ENCODE measurements at places on chromosomes 3 and 15.

GRCh38 chr3:50278880-50279224 is at the start of gene LSMEM2:
TSS of gene LSMEM2 (plus strand) at chr3:50279087. CDS start at chr3:50279114, 27 bp downstream.
- DNase-seq: no peak

- no peak for DNase-seq
Measured at GRCh38 chr3:175155172-175155571, 296.0 kb downstream of the NAALADL2 start.

DNA sequence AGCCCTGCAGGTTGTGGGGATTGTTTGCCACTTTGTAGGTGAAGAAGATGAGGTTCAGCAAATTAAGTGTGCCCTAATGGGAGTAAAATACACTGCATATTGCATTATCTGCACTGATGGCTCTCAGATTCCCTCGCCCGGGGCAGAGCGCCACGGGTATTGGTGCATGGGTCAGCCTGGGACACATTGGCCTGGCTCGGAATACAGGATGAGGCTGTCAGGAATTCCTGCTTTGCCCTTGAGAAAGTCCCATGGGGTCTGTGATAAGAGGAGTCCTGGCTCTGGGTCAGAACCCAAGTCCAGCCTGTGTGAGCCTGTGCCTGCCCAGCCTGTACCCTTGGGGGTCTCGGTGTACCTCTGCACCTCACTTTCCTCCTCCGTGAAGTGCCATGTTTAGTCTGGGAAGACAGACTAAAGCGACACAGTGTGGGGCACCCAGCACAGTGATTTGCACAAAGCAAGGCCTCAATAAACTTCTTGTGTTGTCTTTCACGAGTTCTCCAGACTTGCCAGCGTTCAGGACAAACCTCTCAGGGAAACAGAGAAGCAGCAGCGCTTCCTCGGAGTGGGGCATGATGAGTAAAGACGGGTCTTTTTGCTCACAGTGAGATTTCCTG is 107.6 kb downstream of the LRRK1 start:
- peak; percentile 51 for DNase-seq

- no peak for DNase-seq
Measured at GRCh38 chr3:193711523-193711963, 118.5 kb downstream of the OPA1 start.

- DNase-seq: no peak
Measured at GRCh38 chr3:128376516-128376915, 90.2 kb downstream of the DNAJB8 start.

DNA sequence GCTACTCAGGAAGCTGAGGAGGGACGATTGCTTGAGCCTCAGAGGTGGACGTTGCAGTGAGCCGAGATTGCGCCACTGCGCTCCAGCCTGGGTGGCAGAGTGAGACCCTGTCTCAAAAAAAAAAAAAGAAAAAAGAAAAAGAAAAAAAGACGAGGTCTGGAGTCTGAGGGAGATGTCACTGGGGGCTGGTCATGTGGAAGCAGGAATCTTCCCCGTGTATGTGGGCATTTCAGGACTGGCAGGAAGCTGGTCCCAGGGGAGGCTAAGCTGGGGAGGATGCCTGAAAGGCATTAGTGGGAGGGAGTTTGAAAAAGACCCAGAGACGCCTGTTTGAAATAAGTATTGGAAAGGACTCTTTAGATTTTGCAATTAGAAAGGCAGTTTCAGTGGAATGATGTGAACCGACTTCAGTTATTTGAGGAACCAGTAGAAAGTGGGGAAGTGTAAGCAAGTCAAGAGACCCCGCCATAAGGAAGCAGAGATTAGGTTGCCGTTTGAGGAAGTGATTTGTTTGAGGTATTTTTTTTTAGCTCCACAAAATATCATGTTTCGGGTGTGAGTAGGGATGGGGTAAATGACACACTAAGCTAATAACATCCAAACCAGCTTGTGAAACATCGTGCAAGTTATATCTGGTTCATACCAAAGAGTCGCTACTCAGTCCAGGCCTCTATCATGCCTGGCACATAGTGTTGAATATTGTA is 55.5 kb downstream of the ST6GAL1 start:
- DNase-seq: no peak

DNA sequence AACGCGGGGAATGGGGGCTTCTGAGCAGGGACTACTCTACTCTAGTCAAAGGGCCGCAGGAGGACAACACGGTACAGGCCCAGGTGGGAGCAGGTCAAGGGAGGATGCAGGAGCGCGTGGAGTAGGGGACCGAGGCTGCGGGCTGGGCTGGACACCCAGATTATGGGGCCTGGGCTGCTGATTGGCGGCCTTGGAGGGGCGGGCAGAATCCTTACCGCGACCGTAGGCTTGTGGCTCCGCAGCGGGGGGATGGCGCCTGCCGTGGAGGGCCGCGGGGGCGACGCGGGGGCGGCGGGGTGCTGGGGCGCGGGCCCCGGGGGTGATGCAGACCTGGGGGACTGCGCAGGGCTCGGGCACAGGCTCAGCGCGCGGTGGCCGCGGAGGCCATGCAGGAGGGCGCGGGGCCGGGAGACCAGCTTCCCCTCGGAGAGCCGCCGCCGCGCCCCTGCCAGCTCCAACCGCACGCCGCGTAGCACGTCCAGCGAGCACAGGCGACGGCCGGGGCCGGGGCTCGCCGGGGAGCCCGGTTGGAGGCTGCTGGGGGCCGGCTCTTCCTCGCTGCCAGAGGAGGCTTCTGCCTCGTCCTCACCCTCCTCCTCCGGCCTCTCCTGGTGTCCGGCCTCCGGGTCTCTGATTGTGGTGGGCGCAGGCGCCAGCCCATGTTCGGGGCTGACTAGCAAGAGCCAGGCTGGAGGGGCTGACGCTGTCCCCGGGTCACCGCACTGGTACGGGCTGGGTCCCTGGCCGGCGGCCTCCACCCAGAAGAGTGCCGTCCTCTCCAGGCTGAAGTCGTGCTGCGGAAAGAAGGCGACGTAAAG is 12.9 kb downstream of the UBAP1L start:
- peak; percentile 72 for DNase-seq

DNA sequence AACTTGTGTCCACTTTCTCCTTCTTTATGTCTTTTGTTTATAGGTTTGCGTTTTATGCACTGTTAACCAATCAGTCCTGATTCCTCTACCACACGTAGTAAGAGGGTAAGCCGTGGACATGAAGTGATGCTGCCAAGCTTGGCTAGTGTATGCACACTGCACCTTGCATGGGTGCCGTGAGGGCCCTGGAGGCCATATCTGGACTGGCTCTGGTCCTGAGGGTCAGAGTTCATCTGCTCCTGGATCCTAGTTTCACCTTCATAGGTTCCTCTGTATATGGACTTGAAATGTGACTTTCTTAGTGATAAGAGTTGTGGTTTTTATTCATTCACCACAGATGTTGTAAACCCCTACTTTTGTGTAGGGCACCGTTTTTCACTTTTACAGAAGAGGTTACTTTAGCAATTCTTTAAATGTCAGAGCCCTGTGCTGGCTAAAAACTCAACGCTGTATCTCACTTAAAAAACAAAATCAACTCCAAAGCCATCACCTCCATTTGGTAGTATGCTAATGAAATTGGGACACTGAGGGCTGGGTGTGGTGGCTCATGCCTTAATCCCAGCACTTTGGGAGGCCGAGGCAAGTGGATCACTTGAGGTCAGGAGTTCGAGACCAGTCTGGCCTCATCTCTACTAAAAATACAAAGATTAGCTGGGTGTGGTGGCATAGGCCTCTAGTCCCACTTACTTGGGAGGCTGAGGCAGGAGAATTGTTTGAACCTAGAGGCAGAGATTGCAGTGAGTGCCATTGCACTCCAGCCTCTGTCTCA is 22.9 kb downstream of the SIAH2 start:
- DNase-seq: no peak

- DNase-seq: peak; percentile 67
Measured at GRCh38 chr15:101308604-101309435, 13.8 kb upstream of the SNRPA1 start.

DNA sequence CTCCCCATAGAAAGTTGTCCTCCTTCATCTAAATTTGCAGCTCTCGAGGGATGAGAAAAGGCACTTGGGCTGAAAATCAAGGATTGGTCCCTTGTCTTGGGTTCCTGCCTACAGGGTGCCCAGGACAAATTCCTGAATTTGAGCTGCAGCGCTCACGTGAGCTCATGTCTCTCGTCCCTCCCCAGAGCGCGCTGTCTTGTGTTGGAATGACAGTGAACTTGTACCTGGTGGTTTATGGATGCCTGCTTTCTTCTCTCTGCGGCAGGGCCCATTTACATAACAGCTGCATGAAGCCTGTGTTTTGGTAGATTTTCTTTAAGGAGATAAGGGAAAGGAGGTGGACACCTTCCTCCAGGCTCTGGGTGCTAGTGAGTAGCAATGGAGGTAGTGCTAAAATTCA is 4.3 kb downstream of the RYR3 start:
- DNase-seq: no peak

GRCh38 chr3:127732879-127733350 is 60.2 kb downstream of the ABTB1 start:
- no peak for DNase-seq

DNA sequence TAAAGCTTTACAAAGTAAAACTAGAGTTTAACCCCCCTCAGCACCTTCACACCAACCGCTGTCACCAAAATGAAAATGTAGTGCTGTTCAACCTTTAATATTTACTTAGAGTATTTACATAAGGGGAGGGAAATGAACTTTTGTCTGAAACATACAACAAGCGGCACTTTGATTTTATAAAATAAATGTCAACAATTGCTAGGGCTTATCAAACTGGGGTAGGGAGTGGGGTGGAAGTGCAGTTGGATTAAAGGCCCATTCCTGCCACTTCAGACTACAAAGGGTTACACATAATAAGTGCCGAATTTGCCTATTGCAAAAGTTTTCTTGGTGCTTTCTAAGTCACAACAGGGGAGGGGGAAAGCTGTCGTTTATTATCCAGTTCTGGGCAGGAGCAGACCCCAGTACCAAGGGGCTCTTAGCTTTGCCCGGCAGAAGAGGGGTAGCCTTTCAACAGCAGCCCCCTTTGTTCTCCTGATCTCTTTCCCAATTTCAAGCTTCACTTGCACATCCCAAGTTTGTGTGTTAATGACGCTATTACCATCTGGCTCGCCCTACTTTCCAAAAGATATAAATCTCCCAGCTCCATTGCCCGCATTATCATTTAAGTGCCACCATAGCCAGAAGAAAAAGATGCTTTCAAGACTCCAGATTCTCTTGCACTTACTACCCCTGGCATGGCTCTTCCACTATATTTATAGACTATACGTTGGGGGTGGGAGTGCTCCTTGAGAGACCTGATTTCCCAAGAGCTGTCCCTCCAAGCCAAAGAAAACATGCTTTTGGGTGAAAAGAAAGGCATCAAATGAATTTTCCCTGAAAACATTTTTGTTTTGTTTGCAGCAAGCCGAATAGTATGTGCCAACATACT is 17.0 kb downstream of the SOX2 start:
- DNase-seq: no peak

- no peak for DNase-seq
Measured at GRCh38 chr3:40655551-40655950, 130.8 kb downstream of the ZNF621 start.

GRCh38 chr3:109927726-109928125 is 590.4 kb upstream of the DPPA4 start:
- DNase-seq: no peak

DNA sequence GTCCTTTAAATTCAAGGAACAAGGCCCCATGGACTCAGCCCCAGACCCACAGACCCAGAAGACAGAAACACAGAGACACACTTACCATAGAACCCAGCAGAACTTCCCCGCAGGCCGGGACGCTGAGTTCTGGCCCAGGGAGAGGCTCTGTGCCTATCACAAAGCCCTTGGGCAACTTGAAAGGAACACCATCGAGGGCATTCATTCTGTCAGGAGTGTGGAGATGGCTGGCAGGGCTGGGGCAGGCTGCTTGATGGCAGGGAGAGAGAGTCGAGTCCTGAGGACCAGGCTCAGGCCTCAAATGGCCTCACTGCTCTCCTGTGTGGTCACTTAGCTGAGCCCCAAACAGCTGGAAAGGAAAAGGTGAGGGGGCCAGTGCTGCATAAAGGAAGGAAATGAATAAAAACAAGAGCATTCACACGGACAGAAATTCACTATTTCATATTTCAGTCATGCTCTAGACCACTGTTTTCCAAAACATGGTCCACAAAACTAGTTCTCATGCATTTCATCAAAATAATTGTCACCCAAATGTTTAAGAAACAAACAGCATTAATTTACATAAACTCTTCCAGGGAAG is 8.9 kb downstream of the UBAP1L start:
- peak; percentile 42 for DNase-seq

DNA sequence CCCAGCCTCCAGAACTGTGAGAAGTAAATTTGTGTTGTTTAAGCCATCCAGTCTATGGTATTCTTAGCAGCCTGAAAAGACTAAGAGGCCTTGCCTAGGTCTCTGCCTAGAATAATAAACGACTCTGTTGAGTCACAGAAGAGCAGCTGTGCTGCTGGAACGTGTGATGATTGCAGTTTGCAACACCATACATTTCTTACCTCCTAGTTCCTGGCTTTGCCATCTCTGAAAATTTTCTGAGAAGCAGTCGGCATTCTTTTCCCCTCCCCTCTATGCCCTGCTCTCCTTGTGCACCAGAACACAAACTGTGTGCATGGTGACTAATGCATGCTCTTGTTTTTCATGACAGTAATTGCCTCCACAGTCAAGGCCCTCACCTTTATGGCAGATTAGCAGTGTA is 301.3 kb downstream of the IL20RB start:
- no peak for DNase-seq

DNA sequence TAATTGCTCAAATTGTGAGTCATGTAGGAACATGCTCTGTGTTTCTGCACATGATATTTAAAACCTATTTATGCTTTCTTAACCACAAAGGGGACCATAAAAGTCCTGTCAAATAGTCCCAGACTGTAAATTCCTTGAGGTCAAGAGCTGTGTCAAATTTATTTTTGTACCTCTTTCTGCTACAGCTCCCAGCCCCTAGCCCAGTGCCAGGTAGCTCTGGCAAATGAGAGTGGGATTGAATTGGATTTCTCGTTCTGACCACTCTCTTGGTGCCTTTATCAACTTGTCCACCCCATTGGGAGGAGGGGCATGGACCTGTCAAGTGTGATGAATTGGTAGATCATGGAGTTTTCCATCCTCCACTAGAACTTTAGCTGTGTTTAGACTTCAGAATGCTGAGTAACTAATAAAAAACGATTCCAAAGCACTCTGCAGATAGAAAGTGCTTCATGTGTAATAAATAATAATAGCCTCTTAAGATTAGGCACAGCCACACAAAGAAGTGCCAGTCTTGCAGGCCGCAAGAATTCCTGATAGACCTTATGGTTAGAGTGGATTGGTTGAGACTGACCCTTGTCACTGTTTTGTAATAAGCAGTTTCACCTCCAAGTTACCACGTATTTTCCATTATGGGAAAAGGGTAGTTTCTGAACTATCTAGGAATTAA is 120.4 kb downstream of the LPP start:
- no peak for DNase-seq

- DNase-seq: no peak
Measured at GRCh38 chr3:12054245-12054644, 50.1 kb downstream of the SYN2 start.

DNA sequence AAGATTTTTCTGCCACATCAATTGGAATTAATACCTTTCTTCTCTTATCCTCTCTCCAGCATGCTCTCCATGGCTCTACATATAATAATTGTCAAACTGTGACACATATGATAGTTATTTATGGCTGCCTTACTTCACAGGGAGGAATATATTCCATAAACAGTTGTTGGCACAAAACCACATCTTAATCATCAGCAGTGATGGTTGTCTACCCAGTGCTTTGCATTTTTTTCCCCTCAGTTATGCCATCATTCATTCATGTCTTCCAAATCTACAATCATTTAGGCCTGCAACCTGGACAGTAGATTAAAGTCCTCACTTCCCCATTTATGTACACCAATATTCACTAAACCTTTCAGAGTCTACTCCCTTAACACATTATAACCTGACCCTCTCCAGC is 107.7 kb downstream of the THRB start:
- DNase-seq: no peak

Measured in RWPE2 (cell line).